ENCODE measurements at places on chromosomes 7 and 10.

GRCh38 chr7:140229591-140230515, 53.1 kb upstream of the KDM7A start:
- DNase-seq, result no peak

- no peak for DNase-seq
These were observed 15.2 kb upstream of the OPALIN start for GRCh38 chr10:96374004-96374403.

GRCh38 chr10:86265236-86265894, 101.2 kb downstream of the GRID1 start:
- peak; percentile 18 for DNase-seq

DNA sequence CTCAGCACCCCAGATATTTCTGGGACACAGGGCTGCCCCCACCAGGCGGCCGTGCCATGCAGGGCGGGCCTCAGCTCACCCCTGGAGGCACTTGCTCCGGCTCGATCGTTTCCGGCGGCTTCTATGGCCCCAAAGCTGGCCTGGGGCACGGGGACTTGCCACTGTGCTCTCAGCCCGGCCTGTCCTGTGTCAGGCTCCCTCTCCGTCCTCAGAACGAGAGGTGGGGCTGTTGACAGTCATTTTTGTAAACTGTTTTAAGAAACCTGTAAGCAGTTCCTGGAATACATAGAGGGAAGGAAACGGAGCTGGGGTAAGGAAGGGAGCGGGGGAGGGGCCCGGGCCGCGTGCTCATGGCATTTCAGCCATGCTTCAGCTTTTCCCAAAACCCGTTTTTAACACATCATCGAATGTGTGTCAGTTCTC, 30.7 kb upstream of the PRKAR1B start:
- no peak for DNase-seq

DNA sequence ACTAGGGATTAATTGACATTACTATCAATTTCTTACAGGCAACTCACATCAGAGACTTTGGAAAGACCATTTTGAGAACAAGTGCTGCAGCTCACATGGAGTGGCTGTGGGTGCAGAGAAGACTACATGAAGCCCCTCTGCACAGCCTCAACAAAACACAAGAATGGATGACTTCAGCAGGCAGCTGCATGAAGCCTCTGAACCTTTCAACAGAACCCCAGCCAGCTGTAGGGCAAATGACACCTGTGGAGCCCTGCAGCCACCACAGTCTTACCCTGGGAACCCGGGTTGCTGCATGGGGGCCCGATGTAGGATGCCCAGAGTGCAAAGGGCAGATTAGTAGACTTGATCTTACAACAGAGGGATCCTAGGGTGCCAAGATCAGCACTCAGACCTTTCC, 62.0 kb upstream of the CAMK2B start:
- DNase-seq, result no peak

DNA sequence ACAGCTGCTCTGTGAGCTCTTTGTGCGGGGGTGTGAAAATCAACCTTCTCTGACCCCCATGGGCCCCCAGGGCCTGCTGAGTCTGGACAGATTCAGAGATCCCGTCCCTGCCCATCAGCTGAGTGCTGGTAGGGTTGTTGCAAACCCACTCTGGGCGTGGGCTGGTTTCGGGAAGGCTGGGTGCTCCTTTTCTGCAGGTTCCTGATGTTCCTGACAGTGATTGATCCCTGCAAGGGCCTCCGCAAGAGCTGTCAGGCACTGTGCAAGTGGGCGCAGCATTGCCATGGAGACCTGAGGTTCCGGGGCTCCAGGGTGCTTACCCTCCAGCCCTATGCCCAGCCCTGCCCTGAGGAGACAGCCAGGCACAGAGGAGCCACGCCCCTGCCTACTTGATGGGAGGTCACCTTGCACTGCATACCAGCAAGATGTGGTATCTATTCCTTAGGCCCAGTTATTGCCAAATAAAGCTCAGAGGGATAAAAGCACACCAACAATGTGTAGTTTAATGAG, 44.3 kb upstream of the INPP5A start:
- no peak for DNase-seq

GRCh38 chr10:104351061-104351702, 2.5 kb upstream of the CFAP58 start:
- DNase-seq, result no peak

DNA sequence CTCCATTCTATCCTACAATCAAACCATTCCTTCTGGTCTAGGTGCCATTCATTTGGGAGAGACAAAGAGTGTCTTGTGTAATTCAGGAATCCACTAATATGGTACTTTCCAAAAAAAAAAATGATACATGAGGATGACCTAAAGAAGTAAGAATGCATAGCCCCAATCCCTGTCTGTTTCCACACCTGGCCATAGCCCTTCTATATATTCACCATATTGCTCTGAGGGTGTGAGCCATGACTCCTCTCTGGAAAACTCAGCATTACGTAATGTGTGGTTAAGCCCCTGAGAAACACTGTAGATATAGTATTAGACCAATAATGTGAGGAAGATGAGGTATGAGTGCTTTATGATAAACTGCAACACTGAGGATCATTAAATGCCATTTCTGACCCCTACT, 592.7 kb downstream of the INHBA start:
- DNase-seq, result no peak

All from NCI-H1417 (cell line).